ENCODE measurements at places on chromosomes 2 and 18.

- DNase-seq, result no peak
Observed at GRCh38 chr2:36287363-36288275, 68.0 kb upstream of the CRIM1 start.

DNA sequence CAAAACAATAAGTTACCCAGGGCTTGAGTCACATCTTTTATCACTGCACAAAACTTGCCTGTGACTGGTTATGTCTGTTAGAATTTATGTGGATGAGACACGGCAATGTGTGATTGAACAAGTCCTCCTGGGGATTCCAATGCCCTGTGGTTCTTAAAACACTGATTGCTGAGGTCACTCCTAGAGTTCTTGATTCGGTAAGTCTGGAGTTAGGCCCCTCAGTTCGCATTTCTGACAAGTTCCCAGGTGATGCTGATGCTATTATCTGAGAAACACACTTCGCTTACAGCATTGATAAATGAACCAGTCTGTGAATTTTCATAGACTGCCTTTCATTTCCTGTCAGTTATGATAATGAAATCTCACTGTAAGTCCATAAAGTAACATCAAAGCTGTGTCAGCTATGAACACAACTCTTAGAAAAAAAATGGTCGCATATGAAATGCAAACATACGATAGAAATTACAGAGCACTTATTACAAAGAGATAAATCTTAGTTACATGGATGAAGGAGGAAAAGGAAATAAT, 214.0 kb downstream of the DLGAP1 start:
- no peak for DNase-seq

DNA sequence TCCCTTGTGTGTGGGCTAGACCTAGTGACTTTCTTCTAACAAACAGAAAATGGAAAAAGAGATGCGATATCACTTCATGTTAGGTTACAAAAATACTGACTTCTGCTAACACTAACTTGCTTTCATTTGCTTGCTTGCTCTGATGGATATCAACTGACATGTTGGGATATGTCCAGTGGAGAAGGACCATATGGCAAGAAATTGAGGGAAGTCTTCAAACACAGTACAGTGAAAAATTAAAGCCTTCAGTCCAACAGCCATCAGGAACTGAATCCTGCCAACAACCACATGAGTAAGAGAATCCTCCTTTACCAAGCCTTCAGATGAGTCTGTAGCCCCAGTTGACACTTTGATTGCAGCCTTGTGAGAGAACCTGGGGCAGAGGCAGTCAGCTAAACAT, 143.9 kb downstream of the MAIP1 start:
- DNase-seq, result no peak

- no peak for DNase-seq
Observed at GRCh38 chr2:222805591-222806304, 55.1 kb upstream of the ACSL3 start.

- no peak for DNase-seq
Observed at GRCh38 chr18:57543560-57543959, 42.9 kb downstream of the FECH start.

DNA sequence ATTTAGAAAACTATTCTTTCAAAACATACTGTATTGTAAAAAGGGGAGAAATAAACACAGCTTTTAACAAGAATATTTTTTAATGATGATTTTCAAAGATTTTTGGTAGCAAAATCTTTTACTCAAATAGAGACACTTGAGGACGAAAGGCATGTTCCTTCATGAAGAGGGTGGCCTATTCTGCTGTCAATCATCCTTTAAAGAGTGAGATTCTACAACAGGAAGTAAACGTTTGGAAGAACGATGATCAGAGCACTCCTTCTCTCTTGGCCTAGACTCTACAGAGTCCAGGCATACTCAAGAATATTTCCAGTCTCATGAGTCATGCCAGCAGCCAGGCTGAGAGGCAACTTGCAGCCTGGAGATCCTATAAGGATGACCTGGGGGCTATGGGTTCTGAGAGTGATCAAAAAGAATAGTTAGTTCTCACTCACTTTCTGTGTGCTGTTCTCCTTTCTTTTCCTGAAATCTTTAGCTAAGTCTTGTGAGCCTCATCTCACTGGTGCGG, 62.4 kb upstream of the TCF4 start:
- no peak for DNase-seq

DNA sequence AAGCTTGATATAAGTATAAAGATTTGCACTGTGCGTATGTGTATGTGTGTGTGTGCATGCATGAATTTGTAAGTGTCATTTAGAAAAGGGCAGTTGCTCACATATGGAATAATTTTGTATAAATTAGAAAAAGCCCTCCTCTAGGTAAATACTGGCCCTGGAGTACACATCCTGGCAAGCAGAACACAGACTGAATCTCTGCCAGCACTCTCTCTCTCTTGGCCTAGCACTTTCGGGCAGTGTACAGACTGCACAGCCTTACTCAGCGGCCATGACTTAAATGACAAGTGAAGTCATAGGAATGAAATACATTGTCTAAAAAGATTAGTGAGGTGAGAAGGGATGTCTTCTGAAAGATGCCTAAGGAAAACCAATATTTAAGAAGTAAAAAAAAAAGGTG, 214.1 kb downstream of the RDH14 start:
- no peak for DNase-seq

DNA sequence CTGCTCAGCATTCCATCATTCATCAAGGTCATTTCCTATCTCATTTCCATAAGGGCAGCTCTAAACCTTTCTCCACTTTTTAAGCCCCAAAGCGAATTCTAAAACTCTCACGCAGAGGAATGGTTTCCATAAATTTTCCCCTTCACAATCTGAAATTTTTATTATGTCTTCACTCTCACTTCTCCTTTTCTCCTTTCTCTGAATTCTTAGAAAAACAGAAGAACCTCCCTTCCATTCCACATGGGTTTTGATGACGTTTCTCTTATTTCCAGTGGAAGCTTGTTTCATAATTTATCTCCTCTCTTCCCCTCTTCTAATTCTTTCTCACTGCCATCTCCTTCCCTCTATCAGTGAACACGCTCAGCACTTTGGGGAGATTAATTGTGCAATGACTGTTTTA, 97.3 kb downstream of the SPATS2L start:
- DNase-seq, result no peak

DNA sequence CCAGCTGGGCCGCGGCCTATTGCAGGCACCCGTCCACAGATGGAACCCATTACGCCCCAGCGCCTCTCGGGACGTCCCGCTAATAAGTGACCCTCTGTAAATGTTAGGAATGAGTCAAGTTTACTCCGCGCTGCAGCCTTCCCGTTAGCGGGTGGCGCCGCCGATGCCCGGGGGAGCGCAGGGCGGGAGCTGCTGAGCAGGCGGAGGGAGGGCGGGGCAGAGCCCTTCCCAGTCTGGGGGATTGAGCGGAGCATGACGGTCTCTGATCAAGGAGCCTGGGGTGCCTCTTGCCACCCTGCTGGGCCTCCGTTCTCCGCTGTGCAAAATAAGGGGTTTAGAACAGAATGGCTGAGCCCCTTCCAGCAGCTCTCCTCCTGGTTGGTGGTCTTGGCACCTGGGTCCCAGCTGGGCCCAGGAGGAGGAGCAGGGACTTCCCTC, 10.5 kb downstream of the CROCC2 start:
- no peak for DNase-seq

DNA sequence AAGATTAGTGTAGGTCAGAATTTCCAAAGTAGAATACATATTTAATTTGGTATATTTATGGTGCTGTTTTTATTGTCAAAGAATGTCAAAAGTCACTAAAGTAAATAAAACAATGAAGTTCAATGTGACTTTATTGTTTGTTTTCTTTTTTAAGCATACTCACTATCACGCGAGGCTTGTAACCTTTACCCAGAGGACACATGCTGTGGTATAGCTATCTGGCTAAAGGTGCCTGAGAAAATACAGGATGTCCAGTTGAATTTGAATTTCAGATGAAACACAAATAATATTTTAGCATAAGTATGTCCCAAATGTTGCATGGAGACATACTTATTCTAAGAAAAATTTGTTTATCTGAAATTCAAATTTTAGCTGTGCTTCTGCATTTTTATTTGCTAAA, 103.3 kb upstream of the KLF7 start:
- no peak for DNase-seq

- DNase-seq, result no peak
Observed at GRCh38 chr2:201730651-201731285, 32.3 kb upstream of the MPP4 start.

- no peak for DNase-seq
Observed at GRCh38 chr2:233531955-233532354, 34.6 kb downstream of the USP40 start.

DNA sequence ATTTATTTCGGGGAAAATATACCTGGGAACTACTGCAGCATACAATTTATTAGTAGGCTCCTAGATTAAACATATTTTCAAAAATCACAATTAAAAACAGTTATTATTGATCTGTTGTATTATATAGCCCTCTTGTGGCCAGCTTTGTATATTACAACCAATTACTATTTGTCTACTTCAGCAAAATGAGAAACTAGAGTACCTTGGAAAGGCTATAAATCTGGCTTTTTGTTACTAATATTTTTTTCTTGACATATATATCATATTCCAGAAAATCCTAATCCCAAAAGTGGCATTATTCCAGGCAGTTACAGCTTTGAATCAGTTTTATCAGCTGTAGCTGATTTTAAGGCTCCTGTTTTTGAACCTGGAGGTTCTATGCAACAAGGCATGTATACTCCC, 101.2 kb downstream of the UBR3 start:
- DNase-seq, result peak; percentile 41

GRCh38 chr2:199936554-199936953, 18.7 kb downstream of the TYW5 start:
- no peak for DNase-seq

DNA sequence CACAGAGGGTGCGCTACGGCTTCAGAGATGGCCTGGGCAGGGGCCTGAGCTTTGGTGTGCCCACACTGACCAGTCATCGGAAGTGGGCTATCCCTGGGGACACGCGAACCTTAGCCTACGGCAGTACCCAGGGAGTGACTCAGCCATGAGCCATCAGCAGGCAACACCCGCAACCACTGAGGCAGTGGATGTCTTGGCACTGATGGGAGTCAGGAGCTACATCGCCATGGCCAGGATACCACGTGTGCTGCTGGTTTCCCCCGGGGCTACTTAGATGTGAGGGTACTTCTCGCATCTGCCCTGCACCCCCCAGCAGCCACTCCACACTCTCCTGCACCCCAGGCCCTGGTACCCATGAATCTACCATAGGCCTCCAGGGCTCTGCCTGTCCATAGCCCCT, 12.8 kb upstream of the HPCAL1 start:
- DNase-seq, result no peak

GRCh38 chr2:179031731-179032408, 18.1 kb downstream of the CCDC141 start:
- DNase-seq, result no peak

DNA sequence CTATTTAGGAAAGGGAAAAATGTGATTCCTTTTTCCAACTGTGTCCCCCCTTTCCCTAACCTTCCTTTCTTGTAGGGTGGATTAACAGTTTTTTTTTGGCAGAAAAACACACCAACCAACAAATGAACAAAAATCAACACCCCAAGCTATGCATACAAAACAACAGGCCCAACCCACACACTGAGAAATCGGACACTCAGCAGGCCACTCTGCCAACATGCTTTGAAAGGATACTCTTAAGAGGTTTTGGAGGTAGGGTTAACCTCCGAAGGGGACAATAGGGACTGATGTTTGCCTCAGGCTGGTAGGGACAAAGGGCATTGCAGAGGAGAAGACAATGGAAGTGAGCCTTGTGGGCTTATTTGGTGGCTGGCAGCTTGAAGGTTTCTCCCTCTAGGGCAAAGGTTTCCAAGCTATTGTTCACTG, 33.1 kb upstream of the POLE4 start:
- DNase-seq, result no peak

DNA sequence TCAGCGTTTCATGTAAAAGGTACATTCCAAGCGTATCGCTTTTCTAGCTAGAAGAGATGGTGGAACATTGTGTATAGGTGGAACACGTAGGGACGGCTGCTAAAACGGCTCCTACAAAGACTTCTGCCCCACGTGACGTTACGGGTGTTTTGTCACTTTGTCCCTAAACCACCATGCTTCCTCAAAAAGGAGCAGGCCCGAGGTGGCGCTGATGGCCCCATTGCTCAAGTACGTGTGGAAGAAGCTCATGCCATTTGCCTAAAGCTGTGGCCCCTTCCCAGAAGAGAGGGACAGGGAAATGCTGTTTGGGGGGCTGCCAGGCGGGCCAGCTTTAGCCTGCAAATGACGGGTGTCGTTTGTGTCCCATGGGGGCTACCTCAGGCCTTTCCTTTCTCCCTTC, 72.7 kb downstream of the TMEM247 start:
- DNase-seq, result no peak

- DNase-seq, result no peak
Observed at GRCh38 chr2:138711812-138712211, 68.4 kb downstream of the NXPH2 start.

DNA sequence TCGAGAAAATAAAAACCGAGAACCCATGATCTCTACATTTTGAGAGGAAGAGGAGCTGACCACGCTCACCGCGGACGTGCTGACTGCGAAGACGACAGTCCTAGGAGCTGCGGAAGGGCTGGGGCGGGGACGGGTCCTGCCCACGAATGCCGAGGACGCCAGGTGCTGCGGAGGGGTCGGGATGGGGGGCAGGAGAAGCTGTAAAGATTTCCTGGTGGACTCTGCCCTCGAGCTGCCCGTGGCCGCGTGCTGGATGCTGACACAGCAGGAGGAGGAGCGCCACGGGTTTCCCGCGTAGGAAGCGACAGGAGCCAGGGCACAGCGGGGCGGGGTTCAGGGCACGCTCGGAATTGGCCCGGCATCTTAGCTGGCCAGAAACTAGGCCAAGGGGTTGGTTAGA, 22.2 kb downstream of the ZSCAN30 start:
- no peak for DNase-seq

GRCh38 chr2:54634564-54635511, 88.6 kb upstream of the EML6 start:
- DNase-seq, result no peak

DNA sequence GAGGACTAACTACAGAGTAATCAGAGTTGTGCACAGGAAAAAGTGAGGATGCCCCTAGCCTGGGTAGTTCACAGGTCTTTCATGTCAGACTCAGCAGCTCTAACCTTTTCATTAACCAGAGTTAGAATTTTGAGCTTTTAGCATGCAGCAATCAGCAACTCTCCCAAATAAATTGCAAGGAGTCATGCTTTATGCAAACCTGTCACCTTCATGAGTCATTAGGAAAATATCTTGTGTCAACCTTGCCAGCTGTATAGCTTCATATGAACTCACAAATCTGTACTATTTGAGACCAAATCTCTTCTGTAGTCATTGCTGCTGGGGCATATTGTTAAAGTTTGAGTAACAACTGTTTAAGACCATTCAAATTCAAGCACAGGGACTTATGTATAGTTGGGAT, 382.3 kb upstream of the NT5C1B start:
- DNase-seq, result no peak

DNA sequence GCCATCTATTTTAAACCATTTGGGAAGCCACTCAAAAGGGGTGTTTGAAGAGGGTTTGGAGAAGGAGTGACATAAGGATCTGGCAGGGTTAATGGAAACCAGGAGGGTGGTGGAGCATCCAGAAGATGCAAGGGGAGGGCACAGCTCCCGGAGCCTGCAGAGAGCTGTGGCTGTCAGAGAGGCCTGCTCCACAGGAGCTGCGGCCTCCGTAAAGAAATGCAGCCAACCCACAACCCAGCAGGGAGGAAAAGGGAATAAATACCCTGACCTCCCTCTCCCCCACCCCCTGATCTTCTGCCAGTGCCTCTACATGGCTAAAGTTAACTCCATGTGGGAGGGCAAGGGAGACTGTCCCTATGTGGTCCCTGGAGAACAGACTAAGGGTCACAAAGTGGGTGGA, 567.1 kb upstream of the POU3F3 start:
- no peak for DNase-seq

GRCh38 chr2:176960061-176960460, 252.5 kb upstream of the HNRNPA3 start:
- DNase-seq, result no peak

Data from NCI-H1694 (cell line).